ENCODE measurements at places on chromosomes 5 and 9.

DNA sequence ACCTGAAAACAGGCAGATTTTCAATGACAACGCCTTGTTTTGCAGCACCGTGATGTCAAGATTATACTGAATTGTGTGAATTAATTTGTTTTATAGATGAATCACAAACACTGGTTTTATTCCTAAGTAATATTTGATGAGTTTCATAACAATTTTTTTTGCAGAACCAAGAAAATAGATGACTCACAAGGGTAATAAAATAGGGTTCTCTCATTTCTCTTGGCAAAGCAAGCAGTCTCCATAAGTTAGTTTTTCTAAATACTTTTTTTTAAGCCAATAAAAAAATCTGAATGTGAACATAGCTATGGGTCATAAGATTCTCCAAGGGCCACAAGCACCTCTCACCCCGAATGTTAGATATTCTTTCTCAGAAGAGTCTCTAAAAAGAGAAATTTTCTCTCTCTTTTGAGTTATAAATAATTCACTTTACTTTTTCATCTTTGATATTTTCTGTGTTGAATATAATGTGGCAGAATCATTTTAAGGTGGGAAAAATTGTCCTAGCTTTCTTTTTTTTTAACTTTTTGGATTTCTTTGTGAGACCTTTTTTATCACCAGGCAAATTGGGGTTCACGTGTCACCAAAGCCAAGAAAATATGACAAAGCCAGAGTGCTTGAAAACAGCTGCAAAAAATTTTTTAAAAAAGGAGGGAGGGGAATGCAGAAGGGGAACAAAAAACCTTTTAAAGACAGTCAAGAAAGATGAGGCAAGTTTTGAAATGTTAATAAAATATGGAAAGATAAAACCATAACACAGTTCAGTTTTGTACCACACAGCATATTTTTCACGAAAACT, 174.6 kb upstream of the DAPK1 start:
- DNase-seq: no peak

- DNase-seq: no peak
Measured at GRCh38 chr5:138350563-138350890, 2.0 kb upstream of the KDM3B start.

- no peak for DNase-seq
Measured at GRCh38 chr5:79697222-79698170, 7.9 kb downstream of the CMYA5 start.

GRCh38 chr5:172492097-172492840, 37.9 kb upstream of the SH3PXD2B start:
- DNase-seq: no peak

GRCh38 chr5:36402512-36402906, 100.8 kb upstream of the RANBP3L start:
- no peak for DNase-seq

DNA sequence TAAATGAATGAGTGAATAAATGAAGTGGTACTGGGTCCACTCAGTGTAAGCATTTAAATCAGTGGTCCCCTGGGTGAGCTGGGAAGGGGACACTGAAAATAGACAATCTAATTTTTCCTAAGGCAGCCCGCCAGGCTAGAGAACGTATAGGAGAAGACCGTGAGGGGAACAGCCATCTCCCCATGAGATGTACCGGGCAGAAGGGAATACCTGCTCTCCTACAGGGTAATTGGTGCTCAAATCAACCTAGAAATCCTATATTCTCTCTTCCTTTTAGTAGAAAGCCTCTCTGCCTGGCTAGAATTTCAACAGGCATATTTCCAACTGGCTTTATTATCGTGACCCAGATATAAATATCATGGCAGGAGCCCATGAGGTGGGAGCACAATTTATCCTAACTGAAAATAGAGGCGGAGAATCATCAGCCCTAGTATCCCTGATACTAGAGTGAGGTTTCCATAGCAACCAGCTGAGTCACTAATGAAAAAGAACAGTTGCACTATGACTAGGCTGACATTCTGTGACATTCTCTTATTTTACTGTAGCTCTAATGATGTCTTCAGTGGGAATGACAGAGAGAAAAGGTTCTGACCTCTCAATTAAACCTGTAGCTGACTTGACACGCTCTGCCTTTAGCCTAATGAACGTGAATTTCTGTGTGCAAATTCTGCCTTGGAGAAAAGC, 96.5 kb upstream of the CAST start:
- DNase-seq: no peak

GRCh38 chr5:140658870-140659269, 5.8 kb upstream of the WDR55 start:
- no peak for DNase-seq

GRCh38 chr5:66697796-66698564, 101.8 kb downstream of the MAST4 start:
- no peak for DNase-seq

GRCh38 chr9:94806307-94806893, 79.9 kb downstream of the AOPEP start:
- no peak for DNase-seq

Measured in activated T-helper 2 cell treated with anti-CD3 and anti-CD28 coated beads, Interferon-gamma antibody, Interleukin-2, Interleukin-4, amounts not matched to agents 10 μg/mL and 5 μg/mL and 100 μg/mL, durations not matched to agents 14 hours and 24 hours and 36 hours (primary cell).